ENCODE measurements at places on chromosomes 6 and 20.

DNA sequence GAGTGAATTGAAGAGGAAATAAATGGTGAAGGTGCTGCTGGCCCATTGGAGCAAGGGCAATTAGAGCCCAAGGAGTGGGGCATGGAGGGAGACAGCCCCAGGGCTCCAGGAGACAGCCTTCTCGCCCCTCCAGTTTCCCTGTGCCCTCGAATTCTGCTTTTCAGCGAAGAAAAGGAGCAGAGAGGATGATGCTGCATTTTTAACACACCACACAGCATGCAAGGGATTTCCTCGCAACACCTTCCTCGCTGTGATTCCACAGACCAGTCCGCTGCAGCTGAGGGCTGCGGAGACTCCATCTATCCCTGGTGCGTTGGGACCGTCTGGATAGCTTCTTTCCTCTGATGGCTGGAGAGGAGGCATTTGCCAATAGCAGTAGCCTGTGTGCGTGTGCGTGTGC, 41.7 kb downstream of the PTCHD4 start:
- no peak for DNase-seq

- DNase-seq = no peak
These were observed 86.3 kb downstream of the C6orf118 start for GRCh38 chr6:165223101-165223500.

GRCh38 chr6:2854396-2854982, 12.8 kb upstream of the SERPINB1 start:
- no peak for DNase-seq

DNA sequence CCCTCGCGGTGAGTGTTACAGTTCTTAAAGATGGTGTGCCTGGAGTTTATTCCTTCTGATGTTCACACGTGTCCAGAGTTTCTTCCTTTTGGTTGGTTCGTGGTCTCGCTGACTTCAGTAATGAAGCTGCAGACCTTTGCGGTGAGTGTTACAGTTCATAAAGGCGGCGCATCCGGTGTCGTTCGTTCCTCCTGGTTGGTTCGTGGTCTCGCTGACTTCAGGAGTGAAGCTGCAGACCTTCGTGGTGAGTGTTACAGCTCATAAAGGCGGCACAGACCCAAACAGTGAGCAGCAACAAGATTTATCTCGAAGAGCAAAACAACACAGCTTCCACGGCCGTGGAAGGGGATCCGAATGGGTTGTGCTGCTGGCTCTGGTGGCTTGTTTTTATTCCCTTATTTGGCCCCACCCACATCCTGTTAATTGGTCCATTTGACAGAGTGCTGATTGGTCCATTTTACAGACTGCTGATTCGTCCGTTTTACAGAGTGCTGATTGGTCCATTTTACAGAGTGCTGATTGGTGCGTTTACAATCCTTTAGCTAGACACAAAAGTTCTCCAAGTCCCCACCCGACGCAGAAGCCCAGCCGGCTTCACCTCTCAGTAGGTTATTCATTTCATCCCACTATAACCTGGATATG, 48.2 kb upstream of the ARG1 start:
- no peak for DNase-seq

- DNase-seq = no peak
These were observed 876.6 kb upstream of the FLRT3 start for GRCh38 chr20:15214051-15214450.

GRCh38 chr6:11969092-11969491, 43.0 kb upstream of the HIVEP1 start:
- DNase-seq = no peak

DNA sequence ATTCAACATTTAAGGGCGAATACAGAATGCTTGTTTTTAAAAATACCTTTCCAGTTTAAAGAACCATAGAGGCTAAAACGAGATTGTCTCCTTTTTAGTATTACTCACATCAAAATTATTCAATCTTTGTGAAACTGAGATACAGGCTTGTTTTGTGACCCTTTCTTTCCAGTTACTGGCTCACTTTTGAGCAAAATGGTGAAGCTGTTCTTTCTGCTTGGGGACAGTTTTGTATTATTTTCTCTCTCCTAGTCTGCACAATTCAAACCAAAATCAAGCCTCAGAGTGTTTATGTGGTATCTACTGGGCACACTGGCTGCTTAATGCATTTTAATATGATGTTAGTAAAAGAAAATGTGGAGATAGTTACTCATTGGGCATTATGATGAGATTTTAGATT, 36.5 kb downstream of the HIVEP1 start:
- DNase-seq = no peak

GRCh38 chr6:156438350-156438923, 338.7 kb upstream of the ARID1B start:
- no peak for DNase-seq

DNA sequence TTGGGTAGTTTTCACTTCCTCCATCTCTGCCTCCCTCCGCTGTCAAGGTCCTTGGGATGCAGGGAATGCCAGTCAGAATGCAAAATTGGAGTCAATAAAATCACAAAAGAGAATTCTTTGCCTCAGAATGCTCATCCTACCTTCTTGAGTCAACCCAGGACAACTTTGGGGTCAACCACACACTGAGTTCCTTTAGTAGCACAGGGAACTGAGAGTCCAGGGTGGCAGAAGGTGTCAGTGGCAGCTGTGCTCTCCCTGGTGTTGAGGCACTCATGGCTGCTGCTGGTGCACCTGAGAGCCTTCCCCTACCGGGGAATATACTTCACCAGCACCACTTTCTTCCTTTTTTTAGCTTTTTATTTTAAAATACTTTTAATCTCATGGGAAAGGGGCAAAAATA, 829 bp upstream of the NOTCH4 start:
- no peak for DNase-seq

DNA sequence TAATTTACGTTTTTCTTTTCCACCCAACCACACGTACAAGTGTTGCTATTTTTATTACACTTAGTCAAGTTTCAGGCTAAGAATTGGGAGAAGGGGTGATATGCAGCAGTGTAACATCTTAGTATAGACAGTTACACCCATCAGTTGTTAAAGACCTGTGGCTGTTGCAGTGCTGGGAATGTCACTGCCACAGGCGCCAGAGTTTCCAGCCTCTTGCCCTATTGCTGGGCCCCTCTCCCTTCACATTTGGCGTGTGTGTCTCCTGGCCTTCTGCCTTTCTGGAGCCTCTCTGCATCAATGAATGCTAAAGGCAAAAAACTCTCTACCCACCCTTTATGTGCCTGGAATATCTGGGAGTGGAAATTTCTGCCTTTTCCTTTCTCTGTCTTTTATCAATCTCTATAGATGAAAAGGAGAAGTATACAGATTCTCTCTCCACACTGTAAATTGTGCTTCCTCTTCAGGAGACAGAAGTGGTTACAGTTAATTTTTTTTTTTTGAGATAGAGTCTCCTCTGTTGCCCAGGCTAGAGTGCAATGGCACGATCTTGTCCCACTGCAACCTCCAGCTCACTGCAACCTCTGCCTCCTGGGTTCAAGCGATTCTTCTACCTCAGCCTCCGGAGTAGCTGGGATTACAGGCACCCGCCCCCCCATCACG, 73.0 kb downstream of the TIAM2 start:
- peak; percentile 80 for DNase-seq

DNA sequence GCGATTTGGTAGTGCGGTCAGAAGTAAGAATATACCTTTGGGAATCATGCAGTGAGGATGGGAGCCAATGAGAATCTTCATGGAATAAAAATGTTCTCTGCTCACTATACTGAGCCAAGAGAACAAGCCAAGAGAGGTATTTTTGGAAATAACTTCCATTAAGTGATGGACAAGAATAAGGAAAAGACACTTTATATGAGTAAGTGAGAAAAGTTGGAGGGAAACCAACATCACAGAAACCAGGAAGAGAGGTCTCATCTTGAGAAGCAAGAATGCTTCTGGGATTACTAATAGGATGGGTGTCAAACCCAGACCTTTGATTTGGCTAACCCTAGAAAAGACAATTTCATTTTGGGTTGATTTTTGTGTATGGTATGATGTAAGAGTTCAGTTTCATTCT, 181.2 kb upstream of the JAG1 start:
- DNase-seq = no peak

DNA sequence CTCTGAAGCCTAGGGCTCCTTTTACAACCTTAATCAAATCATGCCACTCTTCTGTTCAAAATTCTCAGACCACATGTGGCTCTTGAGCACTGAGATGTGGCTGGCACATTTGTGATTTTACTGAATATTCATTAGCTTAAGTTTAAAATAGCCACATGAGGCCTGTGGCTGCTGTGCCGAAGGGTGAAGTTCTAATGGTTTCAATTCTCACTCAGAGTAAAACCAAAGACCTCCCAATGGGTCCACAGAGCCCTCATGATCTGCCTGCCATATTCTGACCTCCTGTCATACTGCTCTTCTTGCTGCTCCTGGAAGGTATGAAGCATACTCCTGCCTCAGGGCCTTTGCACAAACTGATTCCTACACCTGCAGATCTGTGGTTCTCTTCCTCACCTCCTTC, 7.8 kb upstream of the CST3 start:
- no peak for DNase-seq

DNA sequence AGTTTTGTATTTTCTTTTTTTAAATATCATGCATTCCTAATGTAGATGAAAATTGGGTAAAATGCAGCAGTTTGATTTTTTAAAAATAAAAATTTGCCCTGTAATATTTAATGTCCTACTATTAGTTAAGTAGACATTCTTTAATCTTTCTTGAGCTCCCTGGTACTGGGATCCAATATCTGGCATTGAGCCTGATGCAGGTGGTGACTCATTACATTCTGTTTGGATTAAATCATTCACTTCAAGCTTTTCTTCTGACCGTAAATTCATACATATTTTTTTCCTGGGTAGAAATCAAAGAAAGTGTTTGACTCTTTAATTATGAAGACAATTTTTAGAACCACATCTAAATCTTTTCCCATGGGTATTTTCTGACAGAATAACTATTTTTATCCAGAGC, 768.8 kb upstream of the SLC35B3 start:
- DNase-seq = no peak

GRCh38 chr6:147566244-147566898, 57.9 kb downstream of the SAMD5 start:
- DNase-seq = no peak

DNA sequence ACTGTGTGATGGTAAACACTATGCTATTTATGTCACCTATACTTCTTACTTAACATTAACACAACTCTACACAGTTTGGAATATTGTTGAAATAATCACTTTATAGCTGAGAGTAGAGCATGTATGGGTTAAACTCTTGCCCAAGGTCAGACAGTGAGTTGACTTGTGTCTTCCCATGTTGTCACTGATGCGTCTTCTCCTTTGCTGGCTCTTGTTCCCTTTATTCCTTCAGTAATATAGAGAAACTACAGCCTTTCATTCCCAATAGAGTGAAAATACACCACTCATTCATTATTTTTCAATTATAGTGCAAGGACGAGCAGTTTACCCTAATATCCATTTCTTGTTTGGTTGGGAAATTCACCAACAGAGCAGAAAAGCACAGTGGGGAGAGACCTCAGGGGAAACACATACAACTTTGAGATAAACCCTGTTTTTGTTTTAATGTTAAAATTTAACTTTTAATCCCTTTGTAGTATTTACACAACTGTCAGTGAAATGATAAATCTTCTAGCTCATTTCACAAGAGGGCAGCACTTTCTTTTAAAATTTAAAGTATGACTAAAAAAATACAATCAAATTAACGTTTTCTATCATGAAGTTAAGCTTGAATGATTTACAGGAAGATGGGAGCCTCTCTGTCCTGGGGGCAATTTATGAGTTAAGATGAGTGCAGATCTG, 363.0 kb downstream of the UTRN start:
- DNase-seq = no peak

- DNase-seq = no peak
These were observed 74.6 kb upstream of the XRN2 start for GRCh38 chr20:21228511-21228910.

DNA sequence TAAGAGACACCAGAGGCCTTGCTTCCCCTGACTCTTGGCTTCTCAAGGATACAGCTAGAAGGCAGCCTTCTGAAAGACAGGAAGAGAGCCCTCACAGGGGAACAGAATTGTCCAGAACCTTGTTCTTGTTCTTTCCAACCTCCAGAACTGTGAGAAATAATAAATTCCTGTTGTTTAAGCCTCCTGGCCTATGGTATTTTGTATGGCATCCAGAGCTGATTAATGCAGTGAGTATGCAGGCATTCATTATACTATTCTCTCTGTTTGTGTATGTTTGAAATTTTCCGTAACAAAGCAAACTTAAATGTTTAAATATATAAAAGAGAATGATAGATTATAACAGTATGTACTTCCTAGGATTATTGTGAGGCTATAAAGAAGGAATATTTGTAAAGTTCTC, 903.4 kb upstream of the FLRT3 start:
- no peak for DNase-seq

- no peak for DNase-seq
These were observed 61.8 kb downstream of the BTBD3 start for GRCh38 chr20:11979306-11979990.

Data from right forelimb (tissue), 1 donor.